Left lung (tissue), 14 donors: ENCODE measurements at places on chromosomes 6 and 20.

DNA sequence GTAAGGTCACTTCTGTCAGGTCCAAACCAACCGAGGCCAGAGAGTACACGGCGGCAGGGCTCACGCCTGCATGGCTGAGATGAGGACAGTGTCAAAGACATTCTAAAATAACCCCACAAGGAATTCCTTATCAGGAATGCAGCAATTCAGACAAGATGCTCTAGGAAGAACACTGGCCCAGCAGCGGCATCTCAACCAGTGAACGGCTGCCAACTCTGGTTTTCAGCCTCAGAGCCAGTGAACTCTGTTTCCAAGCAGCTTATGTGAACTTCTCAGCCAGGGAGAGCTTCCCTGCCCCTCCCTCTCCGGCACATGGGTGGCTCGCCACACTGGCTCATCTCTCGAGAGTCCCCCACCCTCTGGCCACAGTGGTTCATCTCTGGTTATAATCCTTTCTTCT lies 36.9 kb downstream of the KCNQ2 start:
- no peak for DNase-seq

GRCh38 chr20:34595377-34596184 lies 37.1 kb downstream of the MAP1LC3A start:
- DNase-seq = no peak

DNA sequence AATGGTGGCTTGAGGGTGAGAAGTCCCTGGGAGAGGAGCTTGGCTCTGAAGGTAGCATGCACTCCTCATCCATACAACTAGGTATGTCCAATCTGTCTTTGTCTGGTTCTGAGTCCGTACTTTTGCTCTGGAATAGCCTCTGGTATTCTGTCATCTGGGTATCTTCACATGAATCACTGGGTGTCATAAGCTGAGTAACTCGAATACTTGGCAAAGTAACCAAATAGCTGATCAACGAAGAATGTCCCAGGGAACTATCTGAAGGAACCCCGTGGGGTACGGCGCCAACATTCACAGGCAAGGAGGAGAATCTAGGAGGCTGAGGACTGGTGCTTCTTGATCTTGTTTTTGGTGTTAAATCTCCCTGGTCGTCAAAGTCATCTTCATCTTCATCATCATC lies 184.8 kb downstream of the HIVEP2 start:
- DNase-seq = no peak

DNA sequence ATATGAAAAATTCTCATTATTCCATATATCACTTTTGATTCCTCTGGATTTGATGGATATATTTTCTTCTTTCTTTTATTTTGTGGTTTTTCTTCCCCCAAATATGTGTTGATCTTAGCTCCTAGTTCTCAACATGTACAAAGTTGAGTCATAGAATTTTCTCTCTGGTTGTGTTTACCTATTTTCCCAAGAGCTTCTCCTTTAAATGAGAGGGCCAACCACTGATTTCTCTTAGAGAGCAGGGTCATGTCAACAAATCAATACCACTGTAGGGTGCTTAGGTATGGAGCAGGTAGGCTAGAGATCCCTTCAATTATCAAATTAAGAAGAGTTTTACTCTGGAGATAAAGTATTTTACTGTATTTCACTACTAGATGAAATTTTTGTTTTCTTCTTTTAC lies 145.7 kb downstream of the BMP5 start:
- DNase-seq = no peak

- DNase-seq = no peak
These were observed 60.8 kb upstream of the DDR1 start for GRCh38 chr6:30823534-30823865.

- no peak for DNase-seq
These were observed 22.5 kb upstream of the PTGIS start for GRCh38 chr20:49590163-49591017.

- no peak for DNase-seq
These were observed 69.1 kb downstream of the FOXA2 start for GRCh38 chr20:22515264-22515663.

DNA sequence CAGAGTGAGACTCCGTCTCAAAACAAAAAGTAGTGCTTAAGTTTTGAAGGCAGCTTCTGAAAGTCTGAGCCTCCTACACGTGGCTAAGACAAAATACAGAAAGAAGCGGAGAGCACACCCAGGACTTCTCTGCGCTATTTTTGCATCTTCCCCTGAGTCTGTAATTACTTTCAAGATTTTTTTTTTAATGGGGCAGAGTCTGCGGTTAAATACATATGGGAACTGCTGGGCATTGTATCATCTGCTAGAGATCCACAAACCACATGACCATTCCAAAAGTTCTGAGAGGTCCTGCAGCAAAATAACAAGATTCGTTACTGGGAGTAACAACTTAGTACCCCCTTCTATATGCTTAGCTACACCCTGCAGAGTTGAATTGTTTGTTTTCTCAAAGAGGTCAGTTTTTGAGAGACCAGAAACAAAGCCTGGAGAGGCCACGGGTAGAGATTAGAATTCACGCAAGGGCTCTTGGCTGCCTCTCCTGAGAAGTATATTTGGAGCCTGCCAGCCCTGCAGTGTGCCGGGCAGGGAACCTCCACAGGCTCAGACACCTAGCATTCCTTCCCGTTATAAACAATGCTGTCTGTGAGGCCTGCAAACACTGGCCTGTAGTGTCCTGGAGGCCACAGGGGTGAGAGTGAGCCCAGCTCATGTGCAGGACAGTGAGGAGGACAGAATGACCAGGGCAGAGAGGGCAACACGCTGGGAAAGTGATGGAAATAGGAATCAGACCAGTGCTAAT lies 48.2 kb upstream of the FAM50B start:
- no peak for DNase-seq

DNA sequence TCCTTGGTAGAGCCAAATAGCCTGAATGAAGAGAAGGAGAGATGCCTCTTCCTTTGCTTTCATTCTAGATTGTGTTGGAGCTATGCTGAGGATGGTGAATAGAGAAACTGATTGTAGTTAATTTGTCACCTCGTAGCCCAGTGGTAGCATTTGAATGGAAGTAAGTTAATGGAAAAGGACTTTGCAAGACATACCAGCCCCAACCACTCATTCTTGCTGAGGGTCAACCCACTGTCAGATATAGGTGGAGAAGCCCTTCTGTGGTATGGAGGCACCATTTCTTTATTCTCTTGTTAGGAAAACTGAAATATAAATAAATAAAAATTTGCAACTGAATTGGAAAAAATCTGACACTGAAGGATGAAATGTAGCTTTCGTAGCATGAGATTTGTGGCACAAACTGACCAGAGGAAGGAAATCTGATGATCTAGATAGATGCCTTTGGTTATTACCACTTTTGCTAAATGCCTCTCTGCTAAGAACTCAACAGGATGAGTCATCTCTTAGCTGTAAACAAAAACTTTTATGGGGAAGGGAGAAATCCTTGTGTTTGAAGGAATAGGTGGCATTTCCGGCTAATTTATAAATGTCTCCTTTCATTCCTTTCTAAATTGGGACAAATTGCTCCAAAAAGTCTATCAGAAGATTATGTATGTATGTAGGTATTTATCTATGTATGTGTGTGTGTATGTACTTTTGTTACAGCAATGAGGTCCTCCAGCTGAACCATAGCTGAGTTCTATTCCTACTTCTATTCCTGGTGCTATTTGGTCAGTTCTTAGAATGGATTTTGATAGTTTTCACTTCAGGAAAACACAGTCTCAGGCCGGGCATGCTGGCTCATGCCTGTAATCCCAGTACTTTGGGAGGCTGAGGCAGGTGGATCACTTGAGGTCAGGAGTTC lies 76.5 kb upstream of the SUPT3H start:
- DNase-seq = no peak

GRCh38 chr6:35181933-35182612 lies 31.7 kb upstream of the SCUBE3 start:
- DNase-seq = peak; percentile 52

DNA sequence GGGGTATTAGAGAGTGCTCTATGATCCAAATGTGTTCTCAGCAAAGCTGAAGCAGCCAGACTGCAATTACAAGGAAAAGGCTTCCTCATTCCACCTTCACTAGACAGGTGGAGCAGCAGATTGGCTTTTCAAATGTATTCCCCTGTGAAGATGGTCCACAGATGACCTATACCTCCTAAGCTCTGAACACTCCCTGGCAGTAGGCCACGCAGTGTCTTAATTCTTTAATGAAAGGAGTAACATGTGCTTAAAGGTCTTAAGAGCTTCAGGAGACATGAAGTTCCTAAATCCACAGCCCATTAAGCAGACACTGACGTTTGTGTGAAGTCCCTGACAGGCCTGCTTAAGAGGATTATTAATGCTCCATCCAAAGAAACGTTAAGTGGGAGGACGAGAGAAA lies 138.9 kb upstream of the NUP153 start:
- DNase-seq = no peak

DNA sequence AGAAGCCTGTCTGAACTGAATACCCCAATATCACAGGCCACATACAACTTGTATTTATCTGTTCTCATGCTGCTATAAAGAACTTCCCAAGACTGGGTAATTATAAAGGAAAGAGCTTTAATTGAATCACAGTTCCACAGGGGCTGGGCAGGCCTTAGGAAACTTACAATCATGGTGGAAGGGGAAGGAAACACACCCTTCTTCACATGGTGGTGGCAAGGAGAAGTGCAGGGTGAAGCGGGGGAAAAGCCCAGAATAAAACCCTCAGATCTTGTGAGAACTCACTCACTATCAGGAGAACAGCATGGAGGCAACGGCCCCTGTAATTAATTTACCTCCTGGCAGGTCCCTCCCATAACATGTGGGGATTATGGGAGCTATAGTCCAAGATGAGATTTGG lies 50.3 kb upstream of the FNDC1 start:
- DNase-seq = no peak

DNA sequence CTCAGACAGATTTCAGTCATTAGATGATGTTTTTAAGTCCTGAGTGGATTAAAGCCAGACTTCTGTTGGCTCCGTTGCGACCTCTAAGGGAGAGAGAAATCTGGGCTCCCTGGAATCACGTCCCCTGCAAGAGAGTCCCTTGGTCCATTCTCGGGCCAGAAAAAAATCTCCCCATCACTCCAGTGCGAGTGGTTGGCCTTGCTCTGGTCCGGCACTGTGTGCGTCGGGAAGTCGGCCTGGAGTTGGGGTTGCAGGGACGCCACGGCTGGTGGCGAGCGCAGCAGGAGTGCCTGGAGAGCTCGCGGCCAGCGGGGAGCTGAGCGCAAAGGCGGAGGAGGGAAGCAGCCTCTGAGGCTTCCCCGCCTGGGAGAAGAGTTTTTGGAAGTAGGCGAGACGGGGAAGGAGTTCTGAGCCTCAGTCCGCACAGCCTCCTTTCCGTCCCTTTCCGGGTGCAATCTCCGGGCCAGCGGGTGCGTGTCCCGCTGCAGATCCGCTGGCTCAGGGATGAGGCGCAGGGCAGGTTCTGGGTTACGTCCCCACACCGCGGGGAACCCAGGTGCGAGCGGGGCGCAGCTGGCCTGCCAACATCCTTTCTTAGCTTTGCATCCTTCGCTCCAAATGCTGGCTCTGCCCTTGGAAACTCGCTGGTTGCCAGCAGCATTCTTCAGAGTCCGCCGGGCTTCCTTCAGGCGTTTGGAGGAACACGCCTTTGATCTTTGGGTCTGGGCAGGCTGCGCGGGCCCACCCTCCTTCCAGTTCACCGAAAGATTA lies 6.8 kb downstream of the TCF21 start:
- DNase-seq = no peak

DNA sequence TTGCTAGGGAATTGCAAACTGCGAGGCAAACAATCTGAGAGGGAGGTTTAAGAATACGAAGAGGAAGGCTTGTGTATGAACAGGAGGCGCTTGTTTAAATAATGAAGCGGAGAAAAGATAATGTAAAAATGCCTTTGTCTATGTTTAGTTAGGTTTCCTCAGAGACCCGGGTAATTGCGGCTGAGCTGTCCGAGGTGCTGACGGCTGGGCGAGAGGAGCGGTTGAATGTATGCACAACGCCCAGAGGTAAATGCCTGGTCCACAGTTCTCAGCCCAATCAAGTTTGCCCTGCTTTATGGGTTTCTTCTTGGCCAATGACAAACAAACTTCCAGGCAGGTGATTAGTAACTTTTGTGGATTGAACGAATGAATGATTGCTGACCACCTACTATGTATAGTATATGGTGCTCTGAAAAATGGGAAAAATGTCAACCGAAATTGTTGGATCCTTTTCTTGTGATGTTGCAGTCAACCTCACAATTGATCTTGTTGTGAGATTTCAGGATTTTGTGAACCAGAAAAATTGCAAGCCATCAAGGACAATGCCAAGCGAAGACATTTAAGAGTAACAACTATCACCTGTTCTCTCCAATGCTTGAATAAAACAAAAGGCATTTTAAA lies 38.3 kb upstream of the SLC32A1 start:
- peak; percentile 57 for DNase-seq

DNA sequence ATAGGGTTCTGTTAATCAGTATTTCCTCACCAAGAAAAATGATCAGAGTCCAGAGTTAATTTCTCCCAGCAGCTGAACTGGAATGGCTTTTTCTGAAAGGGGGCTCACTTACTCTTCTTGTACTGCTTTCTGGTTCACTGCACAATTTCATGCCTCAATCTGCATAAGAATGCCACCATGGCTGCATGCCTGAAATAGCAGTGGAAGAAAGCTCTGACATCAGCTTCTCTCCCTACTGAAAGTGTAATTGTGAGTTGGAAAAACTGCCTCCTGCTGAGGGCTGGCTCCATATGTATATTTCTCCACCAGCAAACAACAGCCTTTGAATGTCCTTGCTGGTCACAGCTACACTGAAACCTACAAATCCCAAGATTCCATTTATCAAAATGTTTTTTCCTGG lies 1027.2 kb upstream of the GJE1 start:
- DNase-seq = no peak

DNA sequence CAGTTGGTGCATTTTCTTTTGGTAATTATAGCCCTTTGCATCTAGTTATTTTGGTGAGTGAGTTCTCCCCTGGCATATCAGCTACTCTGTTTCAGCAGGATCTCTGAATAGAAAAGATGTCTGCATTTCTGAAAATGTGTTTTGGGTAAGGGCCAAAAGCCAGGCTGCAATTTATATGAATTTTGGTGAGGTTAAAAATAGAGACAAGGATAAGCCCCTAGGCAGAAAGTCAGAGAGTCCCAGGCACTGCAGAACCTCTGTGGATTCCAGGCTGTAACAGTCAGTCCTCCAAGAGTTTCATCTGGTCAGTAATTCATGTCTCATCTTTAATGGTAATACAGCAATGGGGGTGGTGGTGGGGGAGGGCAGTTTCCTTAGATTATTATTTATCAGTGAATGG lies 53.0 kb downstream of the HDGFL1 start:
- no peak for DNase-seq

GRCh38 chr6:129678463-129678862 lies 31.5 kb downstream of the ARHGAP18 start:
- DNase-seq = no peak

GRCh38 chr6:100347901-100348550 lies 116.7 kb downstream of the SIM1 start:
- DNase-seq = no peak

- no peak for DNase-seq
These were observed 97.7 kb downstream of the SYCP2 start for GRCh38 chr20:59835448-59836395.

DNA sequence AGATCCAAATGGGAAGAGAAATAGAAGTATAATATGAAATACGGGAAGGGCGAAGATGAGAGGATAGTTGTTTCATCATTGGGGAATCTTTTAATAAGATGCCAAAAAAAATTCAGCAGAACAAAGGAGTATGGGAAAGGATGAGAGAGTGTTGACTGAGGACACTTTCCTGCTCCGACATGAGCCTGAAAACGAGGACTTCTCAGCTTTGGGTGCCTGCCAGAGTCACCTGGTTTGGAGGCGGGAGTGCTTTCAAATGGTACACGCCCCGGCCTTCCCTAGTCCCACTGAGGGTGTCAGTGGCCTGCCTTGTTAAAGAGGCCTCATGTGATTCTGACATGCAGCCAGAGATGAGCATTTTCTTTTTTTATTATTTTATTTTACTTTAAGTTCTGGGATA lies 250.9 kb downstream of the ANKRD60 start:
- no peak for DNase-seq
